ENCODE measurements at places on chromosomes 1 and 21. TPM values are rescaled to one million over a fixed set of nuclear protein-coding genes. Genes with fewer than 3 reads are reported as not detected.

The RAB13 gene
- total RNA-seq, result 48.5 TPM

The OLIG1 gene
- total RNA-seq, result not detected

The CYP4Z1 gene
- 0.31 TPM for total RNA-seq

The DENND2D gene
- total RNA-seq, result 23.9 TPM

The LCE3D gene
- total RNA-seq, result not detected

The DRAM2 gene
- total RNA-seq, result 40.9 TPM

DNA sequence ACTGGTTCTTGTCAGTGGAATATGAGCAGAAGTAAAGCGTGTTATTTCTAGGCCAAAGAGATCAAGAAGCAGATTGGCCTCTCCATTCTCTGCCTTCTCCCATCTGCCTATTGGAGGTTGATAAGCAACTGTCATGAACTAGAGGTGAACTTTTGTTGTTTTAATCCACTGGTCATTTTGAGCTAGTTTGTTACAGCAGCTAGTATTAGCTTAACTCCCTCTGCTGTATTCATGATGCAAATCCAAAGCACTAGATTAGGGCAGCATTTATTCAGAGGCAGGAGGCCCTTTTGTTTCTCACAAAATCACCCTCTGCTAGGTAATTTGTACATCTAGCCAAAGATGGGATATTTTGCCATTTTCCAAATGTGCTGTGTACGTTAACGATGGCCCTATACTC lies 97.3 kb upstream of the DPT start:
- H3K27me3 ChIP-seq, result no peaks in the 10 kb centered on the region
- H3K4me3 ChIP-seq, result no peak overlapping the region
- H3K4me1 ChIP-seq, result peaks cover 3% of the 10 kb centered on the region
- H3K27ac ChIP-seq, result no peak overlapping the region

GRCh38 chr1:211695135-211695816 lies 19.9 kb upstream of the NEK2 start:
- H3K27ac ChIP-seq, result no peak overlapping the region
- no peaks in the 10 kb centered on the region for H3K36me3 ChIP-seq
- no peak overlapping the region for H3K4me3 ChIP-seq

DNA sequence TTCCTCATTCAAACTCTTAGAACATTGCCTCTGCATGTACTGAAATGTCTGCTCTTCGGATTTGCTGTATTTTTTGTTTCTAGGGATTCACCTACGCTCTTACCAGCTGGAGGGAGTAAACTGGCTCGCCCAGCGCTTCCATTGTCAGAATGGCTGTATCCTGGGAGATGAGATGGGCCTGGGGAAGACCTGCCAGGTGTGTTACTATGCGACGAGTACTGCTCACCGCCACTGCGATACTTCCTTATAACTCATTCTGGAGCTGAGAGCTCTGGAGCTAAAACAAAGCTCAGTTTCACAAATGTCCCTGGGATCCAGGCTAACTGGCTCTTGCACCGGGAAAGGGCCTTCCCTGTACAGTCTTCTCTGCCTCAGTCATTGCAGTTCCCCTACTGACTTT lies 10.1 kb downstream of the CHD1L start:
- H3K27me3 ChIP-seq, result no peaks in the 10 kb centered on the region
- peaks cover 13% of the 10 kb centered on the region for H3K36me3 ChIP-seq
- no peak overlapping the region for H3K27ac ChIP-seq

GRCh38 chr1:229028544-229028943 lies 242.4 kb upstream of the RAB4A start:
- H3K4me1 ChIP-seq, result no peaks in the 10 kb centered on the region
- DNase-seq, result no peak
- no peak overlapping the region for H3K27ac ChIP-seq
- no peaks in the 10 kb centered on the region for H3K36me3 ChIP-seq
- no peaks in the 10 kb centered on the region for H3K27me3 ChIP-seq

GRCh38 chr1:80003250-80003649 lies 996.7 kb upstream of the ADGRL4 start:
- H3K36me3 ChIP-seq, result no peaks in the 10 kb centered on the region
- H3K27me3 ChIP-seq, result no peaks in the 10 kb centered on the region

DNA sequence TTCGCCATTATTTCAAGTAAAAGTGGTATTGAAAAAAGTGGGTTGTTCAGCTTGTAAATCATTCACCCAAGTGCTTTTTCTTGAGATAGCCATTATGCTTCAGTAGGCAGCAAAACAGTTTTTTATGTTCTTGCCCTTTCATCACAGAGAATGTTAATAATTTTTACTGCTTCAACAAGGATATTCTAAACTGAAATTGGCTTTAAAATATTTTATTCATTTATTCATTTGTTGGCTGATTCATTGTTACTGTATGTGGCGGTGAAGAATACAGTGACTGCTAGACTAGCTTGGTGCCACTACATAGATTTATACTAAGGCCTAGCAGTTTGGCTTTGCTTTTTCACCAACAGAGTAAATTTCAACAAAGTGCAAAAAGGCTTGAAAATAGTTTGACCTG lies 121.5 kb downstream of the OLFML2B start:
- peaks cover 2% of the 10 kb centered on the region for H3K4me1 ChIP-seq
- no peaks in the 10 kb centered on the region for H3K36me3 ChIP-seq
- no peak overlapping the region for H3K4me3 ChIP-seq
- no peak overlapping the region for H3K27ac ChIP-seq

- no peak for DNase-seq
- H3K27me3 ChIP-seq, result no peaks in the 10 kb centered on the region
- no peaks in the 10 kb centered on the region for H3K36me3 ChIP-seq
- H3K27ac ChIP-seq, result no peak overlapping the region
- H3K4me1 ChIP-seq, result peaks cover 16% of the 10 kb centered on the region
Measured at GRCh38 chr1:29240400-29240837, 4.1 kb downstream of the PTPRU start.

DNA sequence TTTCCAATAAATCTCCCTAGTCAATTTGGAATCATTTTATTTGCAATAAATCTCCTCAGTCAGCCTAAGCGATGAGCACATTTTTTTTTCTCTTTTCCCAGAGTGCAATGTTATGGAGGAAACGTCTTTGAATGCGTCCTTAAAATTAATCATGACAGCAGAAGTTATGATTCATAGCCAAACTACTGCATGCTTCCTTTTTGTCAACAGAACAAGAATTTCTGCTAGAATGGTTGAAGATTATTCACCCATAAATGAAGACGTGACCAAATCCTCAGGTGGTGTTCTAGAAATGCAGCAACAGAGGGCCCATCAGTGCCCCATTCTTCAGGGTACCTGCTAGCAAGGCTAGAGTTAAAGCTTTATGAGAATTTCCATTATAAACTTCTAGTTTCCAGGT lies 407.9 kb upstream of the PKN2 start:
- no peaks in the 10 kb centered on the region for H3K27me3 ChIP-seq
- DNase-seq, result no peak
- no peak overlapping the region for H3K4me3 ChIP-seq
- no peaks in the 10 kb centered on the region for H3K36me3 ChIP-seq
